ENCODE measurements at places on chromosomes 3 and 15.

DNA sequence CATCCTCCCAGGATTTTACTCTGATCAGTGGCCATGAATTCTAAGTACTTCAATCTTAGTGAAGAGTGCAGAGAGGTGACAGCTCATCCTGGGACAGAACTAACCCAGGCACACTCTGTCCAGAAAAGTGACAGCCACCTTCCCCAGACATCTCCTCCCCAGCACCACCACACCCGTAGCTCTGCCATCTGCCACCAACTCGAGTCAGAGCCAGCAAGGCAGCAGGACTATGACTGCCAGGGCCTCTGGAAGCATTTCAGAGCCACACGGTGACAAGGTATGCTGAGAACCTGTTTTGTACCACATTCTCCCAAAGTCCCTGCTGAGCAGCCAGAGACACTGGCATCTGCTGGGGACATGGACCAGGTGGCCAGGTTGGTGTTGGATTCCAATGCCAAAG, 71.0 kb downstream of the NTRK3 start:
- no peak for DNase-seq

GRCh38 chr3:46025139-46025538, 2.1 kb downstream of the XCR1 start:
- no peak for DNase-seq

DNA sequence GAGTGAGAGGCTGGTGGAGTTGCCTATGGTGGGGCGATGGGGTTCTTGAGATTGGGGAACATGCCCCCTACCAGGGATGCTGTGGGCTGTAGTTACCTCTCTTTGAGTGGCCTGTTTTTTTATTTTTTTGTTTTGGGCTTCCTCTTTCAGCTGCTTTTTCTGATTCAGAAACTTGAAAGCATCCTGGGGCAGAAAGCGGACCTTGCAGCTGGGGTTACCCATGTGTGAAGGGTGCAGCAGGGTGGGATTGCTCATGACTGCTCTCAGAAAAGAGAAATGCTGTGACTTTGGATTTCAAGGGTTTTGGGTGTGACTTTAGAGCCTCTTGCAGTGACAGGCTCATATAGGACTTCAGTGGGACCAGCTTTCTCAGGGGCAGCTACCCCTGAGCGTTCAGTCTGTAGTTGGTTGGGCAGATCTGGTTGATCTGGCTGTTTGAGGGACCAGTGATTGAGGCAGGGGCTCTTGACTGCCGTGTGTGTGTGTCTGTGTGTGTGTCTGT, 1.8 kb downstream of the LIMD1 start:
- no peak for DNase-seq

DNA sequence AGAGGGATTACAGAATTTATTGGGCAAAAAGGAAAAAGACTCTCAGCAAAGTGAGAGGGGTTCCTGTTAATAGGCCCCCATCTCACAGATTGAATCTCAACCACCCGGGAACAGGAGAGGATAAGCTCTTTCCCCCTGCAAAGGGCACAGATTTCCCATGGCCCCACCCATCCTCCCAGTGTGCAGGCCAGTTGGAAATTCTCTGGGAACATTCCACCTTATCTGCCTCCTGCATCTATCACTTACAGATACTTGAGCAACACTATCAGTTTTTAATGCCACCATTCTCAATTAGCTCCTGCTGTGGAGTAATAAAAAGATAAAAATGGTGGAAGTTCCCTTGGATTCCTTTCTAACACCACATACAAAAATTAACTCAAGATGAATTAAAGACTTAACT, 350.0 kb upstream of the BCHE start:
- DNase-seq, result no peak

DNA sequence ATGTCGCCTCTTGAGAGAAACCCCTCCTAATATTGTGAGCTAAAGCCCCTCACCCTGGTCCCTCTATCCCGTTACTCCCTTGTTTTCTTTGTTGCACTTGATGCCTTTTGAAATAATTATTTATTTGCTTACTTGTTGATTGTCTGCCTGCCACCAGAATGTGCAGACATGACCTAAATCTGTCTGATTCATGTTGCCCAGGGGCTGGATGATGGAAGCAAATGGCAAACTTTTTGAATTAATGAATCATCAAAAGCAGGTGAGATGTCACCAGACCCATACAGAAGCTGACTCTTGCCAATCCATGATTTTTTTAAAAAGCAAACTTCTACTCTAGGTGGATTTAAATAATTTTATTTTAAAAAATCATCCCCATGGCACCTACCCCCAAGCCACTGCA, 49.3 kb downstream of the GRIP2 start:
- DNase-seq, result no peak

GRCh38 chr3:68893600-68894239, 38.6 kb downstream of the TAFA4 start:
- DNase-seq, result peak; percentile 10

GRCh38 chr15:101006931-101007691, 88.0 kb downstream of the LRRK1 start:
- DNase-seq, result peak; percentile 86

- no peak for DNase-seq
Measured at GRCh38 chr3:138768946-138769345, 65.8 kb downstream of the PIK3CB start.

DNA sequence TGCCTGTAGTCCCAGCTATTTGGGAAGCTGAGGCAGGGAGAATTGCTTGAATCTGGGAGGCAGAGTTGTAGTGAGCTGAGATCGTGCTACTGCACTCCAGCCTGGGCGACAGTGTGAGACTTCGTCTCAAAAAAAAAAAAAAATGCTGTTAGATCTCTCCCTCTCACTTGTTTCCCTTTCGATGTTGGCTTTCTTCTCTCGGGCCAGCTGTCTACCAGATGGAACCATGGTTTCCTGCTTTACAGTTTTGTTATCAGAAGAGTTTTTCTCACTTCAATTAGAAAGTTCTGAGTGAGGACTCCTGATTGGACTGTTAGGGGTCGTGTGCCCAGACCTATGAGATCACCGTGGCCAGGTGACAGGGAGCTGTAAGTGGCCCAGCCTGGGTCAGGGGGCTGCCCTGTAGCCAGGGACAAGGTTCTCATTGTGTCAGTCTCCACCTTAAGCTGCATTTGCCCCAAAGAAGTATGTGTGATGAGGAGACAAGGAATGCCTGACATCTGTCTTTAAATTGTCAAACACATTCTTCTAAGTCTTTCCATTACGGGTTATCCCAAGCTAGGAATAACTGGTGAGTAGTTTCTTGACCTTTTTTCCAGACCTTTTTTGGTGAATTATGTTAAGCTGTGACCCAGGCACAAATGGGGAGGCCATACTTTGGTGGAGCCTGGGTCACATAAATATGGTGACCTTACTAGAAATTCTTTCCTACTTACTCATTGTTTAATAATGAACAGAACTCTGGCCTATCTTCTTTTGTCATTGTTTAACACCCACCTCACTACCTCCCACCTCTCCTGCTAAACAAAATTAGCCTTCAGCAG, 25.2 kb downstream of the SNAPC5 start:
- no peak for DNase-seq

DNA sequence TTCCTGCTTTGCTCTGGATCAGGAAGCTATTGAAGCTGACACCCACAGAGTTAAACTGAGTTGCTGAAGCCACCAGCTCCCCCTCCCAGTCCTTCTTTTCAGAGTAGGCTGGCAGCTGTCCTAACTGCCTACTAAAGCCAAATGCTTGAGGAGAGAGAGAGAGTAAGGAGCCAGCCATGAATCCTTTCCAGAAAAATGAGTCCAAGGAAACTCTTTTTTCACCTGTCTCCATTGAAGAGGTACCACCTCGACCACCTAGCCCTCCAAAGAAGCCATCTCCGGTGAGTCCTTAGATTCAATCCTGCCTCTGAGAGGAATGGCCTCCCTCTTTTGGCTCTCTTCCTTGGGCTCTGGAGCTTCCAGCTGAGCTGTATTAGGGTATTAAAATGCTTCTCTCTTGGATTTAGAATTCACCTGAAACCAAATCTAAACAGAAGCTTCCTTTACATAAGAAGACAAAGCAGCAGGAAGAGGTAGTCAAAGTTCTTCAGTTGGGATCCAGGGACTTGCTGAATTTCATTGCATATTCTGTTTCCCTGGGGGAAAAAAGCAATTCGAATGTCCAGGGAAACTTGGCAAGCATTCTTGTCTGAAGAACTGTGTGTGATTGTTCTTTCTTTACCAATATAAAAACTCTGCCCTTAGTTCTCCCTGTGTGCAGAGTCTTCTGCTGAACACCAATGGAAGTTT, at the start of gene SLC15A2:
Gene SLC15A2 (plus strand): TSS at position 101 of the 690 bp plus-strand sequence. CDS start 76 bp downstream, at position 177.
- no peak for DNase-seq

DNA sequence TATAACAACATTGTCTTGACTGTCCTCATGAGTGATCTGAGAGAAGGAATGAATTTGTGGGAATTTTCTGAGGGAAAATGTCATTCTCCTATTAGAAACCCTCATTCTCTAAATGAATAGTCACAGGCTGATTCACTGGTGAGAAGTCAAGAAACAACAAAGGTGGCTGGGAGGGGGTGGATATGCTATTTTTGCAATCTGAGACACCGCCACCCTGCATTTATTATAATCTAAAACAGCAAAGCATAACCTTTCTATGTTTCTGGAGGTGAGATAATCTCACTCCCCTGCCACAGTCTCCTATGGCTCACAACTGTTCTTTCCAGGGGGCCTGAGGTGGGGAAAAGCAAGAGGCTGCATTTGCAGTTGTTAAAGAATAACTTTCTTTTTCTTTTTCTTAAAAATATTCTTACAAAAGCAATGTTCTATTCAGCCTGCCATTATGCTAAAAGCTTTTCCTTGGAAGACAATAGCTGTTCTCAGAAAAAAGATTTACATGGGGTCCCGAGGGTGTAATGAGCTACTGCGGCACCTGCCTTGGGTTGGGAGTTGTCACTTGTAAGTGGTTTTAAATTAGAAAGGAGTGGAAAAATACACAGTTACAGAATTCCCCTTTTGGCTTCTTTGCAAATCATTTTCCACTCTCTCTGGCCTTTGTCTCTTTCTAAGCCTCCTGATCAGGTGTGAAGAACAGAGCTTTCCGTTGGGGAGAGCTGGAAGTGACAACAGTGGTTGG, 220.9 kb downstream of the AGBL1 start:
- no peak for DNase-seq

GRCh38 chr15:100056411-100057072, 285.2 kb downstream of the ADAMTS17 start:
- no peak for DNase-seq

DNA sequence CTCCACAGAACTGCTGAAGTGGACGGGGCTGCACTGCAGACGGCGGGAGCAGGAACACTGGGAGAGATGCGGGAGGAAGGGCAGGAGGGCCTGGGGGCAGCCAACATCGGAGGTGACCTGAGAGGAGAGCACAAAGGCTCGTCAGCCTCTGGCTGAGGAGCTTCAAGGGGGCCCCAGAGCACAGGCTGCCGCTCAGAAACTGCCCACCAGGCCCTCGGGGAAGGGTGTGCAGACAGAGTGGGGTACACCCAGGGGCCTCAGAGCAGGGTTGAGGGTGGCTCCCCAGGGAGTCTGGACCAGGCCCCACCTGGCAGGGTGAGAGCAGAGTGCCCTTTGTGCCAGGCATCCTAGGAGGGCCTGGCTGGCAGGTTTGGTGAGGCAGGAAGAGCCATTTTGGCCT, 14.7 kb upstream of the RHO start:
- no peak for DNase-seq

GRCh38 chr3:183400352-183400751, 28.1 kb downstream of the MCF2L2 start:
- DNase-seq, result no peak

DNA sequence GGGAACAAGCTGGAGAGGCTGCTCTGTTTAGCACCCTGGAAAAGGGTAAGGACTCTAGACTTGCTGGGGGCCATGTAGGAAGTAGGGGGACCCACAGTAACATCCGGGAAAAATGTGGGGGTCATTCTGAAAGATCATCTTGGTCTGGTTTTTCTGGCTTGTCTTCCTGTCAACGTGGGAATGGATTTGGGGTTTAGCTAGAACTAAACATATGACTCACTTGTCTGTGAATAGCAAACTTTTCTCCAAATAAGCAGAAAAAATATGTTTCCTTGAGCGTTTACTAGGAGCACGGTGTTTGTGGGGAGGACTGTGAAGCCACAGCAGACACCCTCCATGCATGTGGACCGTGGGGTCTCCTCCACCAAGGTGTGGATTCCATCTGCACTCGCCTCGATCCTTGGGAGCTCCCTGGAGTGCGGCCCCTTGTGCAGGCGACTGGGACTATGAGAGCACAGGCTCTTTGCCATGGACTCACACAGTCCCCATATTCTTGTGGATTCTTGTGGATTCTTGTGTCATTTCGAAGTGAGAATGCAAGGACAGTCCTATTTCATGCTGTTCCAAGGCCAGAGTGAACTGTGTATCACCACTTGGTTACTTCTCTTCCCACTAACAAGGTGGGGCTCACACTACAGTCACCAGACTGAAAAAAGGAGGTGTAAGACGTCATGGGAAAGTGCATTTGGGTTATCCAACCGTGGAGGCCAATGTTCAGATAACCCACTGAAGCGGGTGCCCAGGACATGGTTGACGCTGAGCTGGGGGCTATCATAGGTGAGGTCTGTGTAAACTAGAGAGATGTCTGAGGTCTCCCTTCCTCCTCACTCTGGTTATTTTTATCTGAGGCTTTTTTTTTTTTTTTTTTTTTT, 25.5 kb downstream of the PGPEP1L start:
- DNase-seq, result no peak

GRCh38 chr3:14497321-14497720, 42.8 kb downstream of the GRIP2 start:
- DNase-seq, result no peak

DNA sequence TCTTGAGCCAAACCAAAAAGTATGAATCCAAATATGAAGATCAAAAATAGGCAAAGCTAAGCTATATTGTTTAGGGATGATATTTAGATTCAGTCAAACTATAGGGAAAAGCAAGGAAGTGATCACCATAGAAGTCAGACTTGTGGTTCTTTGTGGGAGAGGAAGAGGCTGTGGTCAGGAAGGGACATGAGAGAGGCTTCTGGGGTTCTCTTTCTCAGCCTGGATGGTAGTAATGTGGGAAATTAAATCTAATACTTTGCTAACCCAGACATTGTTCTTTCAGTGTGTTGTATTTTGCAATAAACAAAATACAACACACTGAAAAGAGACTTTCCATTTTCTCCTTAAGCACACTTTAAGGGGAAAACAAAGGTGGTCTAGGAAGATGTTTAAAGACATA, 3.1 kb downstream of the CX3CR1 start:
- no peak for DNase-seq

DNA sequence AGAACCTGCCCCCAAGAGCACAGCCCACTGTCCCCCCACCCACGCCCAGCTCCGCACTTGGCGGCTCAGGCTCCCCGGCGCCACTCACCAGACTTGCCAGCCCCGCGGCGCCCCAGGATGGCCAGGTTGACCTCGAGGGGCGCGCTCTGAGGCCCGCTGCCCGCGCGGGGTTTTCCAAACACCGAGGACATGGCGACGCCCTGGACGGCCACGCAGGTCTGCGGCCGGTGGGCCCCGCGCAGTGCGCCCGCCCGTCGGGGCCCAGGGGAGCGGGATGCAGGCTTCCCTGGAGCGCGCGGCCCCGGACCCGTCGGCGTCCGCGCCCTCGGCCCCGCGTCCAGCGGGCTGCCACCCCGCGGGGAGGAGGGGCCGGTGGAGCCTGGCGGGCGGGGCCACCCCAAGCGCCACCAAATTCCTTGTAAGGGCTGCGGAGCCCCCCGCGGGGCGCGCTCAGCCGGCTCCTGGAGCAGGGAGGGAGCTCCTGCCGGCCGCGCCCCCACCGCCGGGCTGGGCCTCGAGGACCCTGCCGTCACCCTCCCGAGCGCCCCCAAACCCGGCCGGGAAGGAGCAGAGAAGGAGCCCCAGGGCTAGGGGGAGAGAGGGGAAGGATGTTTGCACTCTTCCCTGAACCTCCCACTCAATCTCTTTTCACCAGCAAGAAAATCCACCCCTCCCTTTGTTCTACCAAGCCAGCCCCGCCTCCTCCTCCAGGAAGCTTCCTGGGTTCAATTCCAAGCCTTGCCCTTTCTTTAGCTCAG, at the start of gene RASL12:
Gene RASL12 (minus strand): TSS at position 347 of the 758 bp plus-strand sequence. CDS start 156 bp downstream, at position 191.
- DNase-seq, result no peak

- DNase-seq, result no peak
Measured at GRCh38 chr3:121649645-121650044, 11.1 kb downstream of the HCLS1 start.

GRCh38 chr3:66747696-66748095, 246.9 kb upstream of the LRIG1 start:
- no peak for DNase-seq
